ENCODE measurements at places on chromosomes 11 and 22.

DNA sequence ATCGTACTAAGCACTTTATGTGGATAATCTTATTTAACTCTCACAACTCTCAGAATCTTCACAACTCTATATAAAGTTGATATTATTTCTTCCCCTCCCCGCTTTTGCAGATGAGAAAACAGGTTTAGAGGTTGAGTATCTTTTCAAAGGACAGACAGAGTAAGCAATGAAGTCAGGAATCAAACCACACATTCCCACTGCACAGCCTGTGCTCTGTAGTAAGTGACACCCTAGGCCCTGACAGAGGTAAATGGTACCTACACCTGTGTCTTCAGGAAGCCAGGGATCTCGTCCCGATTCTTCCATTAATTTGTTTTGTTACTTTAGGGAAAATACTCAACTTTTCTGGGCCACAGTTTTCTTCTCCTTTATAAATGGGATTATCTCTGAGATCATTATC lies 172.5 kb upstream of the MTMR2 start:
- no peak for DNase-seq

DNA sequence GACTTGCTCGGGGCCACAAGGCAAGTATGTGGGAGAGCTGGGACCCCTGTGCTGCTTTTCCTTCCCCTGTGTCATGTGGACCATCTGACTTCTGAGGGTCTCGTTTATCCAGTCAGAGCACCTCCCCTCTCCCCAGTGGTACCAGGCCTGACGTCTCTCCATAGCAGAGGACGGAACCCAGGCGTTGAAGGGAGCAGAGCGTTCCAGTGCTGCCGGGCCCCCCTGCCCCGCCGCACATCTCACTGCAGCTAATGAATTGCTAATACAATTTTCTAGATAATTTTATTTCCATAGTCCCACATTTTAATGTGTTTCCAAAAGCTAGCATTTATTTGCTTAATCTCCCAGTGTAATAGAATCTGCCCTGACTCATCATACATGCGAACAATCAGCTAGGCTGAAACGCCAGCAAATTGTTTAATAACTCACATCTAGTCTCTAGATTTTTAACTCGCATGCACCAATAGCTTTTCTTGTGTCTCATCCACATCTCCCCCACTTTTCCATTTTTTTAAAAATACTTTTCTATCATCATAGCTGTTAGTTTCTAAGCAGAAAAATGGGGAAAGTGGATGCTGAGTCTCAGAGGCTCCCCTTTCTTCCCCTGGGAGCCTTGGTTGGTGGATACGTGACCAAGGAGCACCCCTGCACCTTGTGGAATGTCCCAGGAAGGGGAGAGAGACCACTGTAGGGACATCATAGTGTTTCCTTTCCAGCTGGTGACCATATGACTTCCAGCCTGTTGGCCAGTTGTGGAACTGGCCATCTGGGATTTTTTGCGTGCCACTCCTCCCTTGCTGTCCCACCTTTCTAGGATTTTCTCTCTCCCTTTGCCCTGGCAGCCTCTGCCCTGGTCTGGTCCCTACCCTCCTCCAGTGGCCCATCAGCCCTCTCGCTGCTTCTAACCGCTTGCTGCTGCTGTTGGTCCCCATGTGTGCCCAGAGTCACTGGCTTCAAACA lies 58.6 kb upstream of the NNMT start:
- DNase-seq = no peak

DNA sequence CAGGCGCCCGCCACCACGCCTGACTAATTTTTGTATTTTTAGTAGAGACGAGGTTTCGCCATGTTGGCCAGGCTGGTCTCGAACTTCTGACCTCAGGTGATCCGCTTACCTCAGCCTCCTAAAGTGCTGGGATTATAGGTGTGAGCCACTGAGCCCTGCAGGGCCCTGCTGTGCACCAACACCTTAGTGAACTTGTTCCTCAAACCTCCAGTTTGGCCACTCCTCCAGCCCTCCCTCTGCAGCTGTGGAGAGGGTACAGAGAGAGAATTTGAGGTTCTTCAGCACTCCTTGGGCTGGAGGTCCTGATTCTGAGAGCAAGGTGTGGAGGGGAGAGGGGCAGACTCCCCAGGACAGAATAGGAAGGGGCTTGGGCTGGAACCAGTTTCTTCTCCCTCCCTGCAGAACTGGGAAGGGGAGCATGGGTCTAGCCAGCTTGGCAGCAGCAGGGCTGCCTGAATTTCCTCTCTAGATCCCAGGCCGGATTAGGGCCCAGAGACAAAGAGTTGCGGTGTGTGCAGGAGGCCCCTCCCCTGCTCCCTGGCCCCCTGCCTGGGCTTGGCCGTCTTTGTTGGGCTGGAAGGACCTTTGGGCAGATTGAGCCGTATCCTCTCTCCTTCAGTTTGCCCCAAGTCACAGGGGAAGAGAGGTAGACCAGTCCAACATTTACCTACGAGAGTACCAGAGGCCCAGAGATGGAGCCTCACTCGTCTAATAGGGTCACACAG lies 2.3 kb upstream of the PEX16 start:
- DNase-seq = no peak

- no peak for DNase-seq
Measured at GRCh38 chr22:27685515-27685914, 116.0 kb downstream of the MN1 start.

- no peak for DNase-seq
Measured at GRCh38 chr11:810040-810567, 337 bp downstream of the RPLP2 start.

DNA sequence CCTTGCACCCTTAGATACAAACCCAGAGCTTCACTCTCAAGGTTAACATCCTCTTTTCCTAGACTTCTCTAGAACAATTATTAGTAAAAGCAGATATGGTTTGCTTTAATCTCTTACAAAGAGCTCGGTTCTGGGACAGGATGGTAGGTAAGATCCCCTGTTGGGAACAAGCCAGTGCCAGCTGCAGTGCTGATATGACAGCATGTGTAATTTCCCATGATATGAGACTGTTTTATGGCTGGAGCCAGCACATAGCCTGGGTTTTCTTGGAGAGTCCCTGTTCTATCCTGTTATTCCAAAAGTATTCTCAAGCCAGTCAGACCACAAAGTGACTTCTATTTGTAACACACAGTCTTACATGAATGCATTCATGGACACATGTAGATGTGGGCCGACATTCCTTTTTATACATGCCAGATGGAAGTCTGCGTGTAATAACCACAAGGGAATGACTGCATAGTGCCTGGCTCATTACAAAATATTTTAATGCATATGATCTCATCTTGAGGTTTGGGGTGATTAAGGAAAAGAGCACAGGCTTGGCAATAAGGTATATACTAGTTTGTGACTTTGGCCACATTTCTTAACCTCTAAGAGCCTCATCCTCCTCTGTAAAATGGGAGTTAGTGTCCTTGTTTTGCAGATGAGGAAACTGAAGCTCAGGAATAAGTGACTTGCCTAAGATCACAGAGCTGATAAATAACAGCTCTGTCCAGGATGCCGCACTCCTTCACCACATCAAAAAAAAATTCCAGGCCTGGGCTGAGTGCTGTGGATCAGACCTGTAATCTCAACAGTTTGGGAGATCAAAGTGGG lies 21.8 kb downstream of the CLMP start:
- DNase-seq = peak; percentile 46

DNA sequence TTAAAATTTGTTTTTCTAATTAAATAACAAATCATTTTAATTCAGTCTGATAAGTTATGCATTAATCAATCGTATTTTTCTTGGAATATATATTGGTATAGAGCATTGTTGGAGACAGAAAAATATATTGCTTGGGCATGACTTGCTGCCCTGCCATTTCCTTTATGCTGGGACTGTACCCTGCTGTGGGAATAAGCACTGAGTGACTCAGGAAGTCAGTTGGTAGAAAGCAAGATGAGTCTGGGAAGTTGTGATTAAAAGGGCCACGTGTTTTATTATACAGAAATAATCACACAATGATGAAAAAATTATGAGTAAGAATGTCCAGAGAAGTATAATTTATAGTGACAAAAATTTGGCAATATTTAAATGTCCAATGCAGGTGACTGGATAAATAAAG lies 139.5 kb downstream of the KIF18A start:
- no peak for DNase-seq

- DNase-seq = no peak
Measured at GRCh38 chr11:122843281-122844141, 5.2 kb downstream of the CRTAM start.

DNA sequence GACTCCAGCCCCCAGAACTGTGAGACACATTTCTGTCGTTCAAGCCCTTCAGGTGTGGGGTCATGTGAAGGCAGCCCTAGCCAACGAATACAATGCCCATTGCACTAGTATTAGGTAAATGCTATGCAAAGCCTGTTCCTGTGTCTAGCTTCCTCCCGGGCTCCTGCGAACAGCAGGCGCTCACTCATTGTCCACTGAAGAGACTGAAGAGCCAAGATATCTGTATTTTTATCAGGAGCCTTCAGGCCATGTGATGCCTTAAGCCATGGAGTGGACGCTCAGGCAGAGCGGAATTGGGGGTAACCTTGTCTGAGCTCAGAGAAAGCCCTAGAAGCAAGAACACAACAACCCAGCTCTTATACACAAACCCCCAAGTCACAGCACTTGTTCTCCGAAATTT lies 4.2 kb upstream of the TMPRSS6 start:
- no peak for DNase-seq

- no peak for DNase-seq
Measured at GRCh38 chr11:11996321-11997048, 11.9 kb downstream of the DKK3 start.

GRCh38 chr11:96341211-96342013 lies 1.6 kb downstream of the MAML2 start:
- DNase-seq = peak; percentile 43

DNA sequence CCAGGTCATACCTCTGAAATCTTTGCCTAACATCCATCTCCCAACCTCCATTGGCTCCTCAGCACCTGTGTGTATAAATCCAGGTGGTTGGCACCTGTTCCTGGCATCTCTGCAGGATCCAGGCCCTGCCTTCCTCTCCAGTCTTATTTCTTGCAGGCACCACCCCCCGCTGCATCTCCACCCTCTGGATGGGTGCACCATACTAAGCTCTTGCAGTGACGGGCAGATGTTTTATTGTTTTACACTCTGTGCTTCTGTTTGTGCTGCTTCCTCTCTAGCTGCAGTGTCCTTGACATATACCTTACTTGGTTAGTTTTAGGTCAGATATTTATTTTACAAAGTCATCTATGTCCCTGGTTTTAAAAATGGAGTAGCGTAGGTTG lies 102.6 kb downstream of the TBC1D22A start:
- DNase-seq = no peak

- DNase-seq = no peak
Measured at GRCh38 chr11:131875611-131876010, 505.2 kb downstream of the NTM start.

GRCh38 chr11:44591557-44591956 lies 26.1 kb downstream of the CD82 start:
- DNase-seq = no peak

GRCh38 chr11:4921796-4922195 lies 2.3 kb downstream of the OR51G1 start:
- no peak for DNase-seq

- DNase-seq = no peak
Measured at GRCh38 chr11:11090495-11090894, 232.6 kb upstream of the ZBED5 start.

DNA sequence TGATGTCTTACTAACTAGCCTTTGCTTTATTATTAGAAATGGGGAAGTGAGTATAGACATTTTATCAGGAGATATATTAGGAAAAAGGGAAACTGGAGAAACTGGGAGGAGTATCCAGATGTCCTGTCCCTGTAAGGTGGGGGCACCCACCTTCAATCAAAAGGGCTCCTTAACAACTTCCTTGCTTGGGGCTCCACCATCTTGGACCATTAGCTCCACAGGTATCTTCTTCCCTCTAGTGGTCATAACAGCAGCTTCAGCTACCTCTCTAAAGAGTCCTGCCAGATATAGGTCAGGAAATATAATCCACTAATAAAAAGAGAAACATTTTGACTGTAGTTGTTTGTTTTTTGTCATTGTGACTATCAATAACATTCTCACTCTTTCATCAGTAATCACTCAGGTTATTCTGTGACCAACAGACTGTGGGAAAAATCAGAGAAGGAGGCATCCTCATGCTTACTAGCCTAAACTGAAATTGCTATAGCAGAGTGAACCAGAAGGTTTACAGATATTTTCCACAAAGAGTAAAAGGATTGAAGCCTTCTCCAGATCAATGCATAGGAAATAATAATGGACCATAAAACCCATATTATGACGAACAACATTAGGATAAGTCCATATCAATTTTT lies 10.4 kb downstream of the OR51B4 start:
- peak; percentile 24 for DNase-seq

DNA sequence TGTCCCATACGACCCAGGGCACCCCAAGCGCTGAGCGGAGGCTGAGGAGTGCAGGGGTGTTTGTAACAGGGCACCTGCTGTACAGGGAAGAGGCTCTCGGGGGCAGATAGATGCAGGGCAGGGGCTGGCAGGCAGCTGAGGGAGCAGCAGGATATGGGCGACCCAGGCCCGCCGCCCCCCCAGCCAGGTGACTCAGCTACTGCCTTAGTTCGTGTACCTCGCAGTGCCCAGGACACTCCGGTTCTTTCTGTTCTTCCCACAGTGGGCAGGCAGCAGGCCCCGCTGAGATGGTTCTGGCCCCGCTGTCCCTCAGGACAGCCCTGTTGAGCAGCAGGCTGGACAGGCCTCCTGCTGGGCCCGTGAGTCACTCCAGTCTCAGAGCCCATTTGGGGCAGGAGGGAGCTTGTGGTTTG lies 16.2 kb downstream of the PHLDA2 start:
- DNase-seq = no peak

DNA sequence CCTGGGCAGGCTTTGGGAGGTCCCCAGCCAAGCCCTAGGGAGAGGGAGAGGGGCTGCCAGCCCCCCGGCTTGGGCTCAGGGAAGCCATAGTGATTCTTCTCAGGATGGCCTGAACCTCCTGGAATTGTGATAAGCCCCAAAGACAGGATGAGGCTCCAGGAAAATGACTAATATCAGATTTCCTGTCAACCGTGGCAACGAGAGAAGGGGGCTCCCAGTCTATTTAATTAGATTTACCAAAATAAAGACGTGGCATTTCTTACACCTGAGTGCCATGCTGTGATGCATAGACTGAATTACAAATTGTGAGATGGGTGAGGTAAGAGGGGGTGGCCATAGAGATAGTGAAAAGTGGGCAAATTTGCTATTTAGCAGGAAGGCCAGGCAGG lies 20.4 kb downstream of the SERPINH1 start:
- DNase-seq = no peak

DNA sequence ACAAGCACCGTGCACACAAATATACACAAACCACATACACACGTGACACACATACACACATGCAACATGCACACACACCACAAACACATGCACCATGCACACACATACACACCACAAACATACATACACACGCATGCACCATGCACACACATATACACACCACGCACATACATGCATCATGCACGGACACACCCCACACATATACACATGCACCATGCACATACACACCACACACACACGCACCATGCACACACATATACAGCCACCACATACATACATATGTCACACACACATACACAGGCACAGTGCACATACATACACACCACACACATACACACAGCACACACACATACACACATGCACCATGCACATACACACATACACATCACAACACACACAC lies 12.7 kb upstream of the B4GALNT4 start:
- DNase-seq = no peak

Measured in NB4 (cell line).